ENCODE measurements at places on chromosomes 6 and 20. TPM values are rescaled to one million over a fixed set of nuclear protein-coding genes. Genes with fewer than 3 reads are reported as not detected.
A peak's percentile ranks its signal among the peaks of the same experiment; 100 is the strongest.

Gene FOXP4
- 91.0 TPM for total RNA-seq

- no peaks in the 10 kb centered on the region for H3K36me3 ChIP-seq
- H3K27ac ChIP-seq = no peak overlapping the region
Measured at GRCh38 chr20:64149809-64150560, 14.3 kb upstream of the MYT1 start.

DNA sequence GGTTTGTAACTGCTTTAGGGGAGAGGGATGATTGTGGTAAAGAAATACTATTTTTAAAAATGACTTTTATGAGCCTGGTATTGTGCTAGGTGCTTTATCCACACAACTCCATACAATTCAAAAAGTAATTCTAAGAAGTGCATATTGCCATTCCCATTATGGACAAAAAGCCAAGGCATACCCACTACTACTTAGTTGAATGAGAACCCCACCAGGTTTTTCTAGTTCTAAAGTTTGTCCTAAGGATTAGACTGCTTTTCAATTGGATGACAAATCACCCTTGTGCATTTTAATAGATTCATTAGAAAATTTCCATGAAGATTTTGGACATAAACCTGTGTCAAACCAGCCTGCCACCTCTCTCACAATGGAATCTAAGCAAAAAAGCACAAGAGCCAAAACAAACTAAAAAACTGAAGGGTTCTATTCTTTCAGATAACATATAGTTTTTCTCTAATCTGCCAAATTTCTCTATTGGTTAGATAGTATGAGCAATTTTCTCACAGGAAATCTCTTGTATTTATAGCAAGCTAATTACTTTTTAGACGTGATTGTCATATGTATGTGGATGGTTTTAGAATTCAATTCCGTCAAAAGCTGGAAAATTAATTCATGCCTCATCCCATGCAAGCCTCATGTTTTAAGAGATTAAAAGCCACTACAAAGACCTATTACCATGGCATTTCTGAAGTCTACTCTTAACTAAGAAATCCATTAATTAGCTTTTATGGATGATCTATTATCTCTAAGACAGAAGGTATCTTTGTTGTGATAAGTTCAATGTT is 325.5 kb downstream of the RNGTT start:
- H3K27me3 ChIP-seq = no peaks in the 10 kb centered on the region
- H3K4me3 ChIP-seq = no peak overlapping the region
- H3K4me1 ChIP-seq = peaks cover 16% of the 10 kb centered on the region
- no peaks in the 10 kb centered on the region for H3K36me3 ChIP-seq
- DNase-seq = no peak

Gene BACH2
- 34.1 TPM for total RNA-seq

Gene ADGRF1
- 1.6 TPM for total RNA-seq

DNA sequence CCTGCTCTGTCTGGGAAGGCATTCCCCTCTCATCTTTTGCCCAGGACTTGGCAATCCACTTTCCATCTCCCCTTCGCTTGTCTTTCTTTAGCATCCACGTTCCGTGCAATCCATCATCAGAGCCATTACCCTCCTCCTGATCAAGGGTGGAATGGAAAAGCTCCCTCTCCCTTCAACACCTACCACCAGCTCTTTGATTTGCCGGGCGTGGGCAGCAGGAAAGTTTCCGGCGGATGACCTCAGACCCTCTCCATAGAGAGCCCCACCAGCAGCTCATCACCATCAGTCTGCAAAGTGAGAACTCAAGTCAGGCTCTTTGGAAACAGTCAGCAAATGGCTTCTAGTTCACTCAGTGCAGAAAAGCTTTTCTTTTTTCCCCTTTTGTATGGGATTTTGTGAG is 76.2 kb downstream of the TSHZ2 start:
- DNase-seq = no peak
- no peaks in the 10 kb centered on the region for H3K27me3 ChIP-seq
- H3K4me3 ChIP-seq = peak overlapping the region; percentile 30
- H3K36me3 ChIP-seq = peaks cover 10% of the 10 kb centered on the region

- H3K4me1 ChIP-seq = peaks cover 11% of the 10 kb centered on the region
- no peak overlapping the region for H3K4me3 ChIP-seq
- H3K27me3 ChIP-seq = no peaks in the 10 kb centered on the region
- peaks cover 21% of the 10 kb centered on the region for H3K36me3 ChIP-seq
Measured at GRCh38 chr20:20497242-20497978, 129.5 kb downstream of the INSM1 start.

DNA sequence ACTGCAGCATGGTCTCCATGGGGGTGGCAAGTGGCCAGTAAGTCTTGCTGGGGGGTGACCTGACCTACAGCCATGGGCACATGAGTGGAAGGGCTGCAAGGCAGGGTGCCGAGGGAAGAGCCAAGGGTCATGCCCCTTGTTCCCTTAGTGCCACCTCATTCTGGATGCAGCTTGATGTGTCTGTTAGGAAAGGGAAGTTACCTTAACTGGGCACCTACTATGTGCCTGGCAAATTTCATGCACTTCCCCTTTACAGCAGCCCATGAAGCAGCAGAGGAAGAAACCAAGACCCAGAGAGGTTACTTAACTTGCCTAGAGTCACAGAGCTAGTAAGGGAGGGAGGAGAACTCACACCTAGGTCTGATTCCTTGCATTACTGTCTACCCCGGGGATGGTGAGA is 174.0 kb downstream of the MRPL14 start:
- DNase-seq = no peak
- H3K4me3 ChIP-seq = no peak overlapping the region
- peaks cover 2% of the 10 kb centered on the region for H3K36me3 ChIP-seq
- H3K4me1 ChIP-seq = peaks cover 4% of the 10 kb centered on the region
- H3K27ac ChIP-seq = no peak overlapping the region
- peaks cover 2% of the 10 kb centered on the region for H3K27me3 ChIP-seq

Gene DNAAF9
- 20.2 TPM for total RNA-seq

- H3K36me3 ChIP-seq = no peaks in the 10 kb centered on the region
- H3K4me1 ChIP-seq = no peaks in the 10 kb centered on the region
- H3K27ac ChIP-seq = no peak overlapping the region
- DNase-seq = no peak
- H3K4me3 ChIP-seq = no peak overlapping the region
- H3K27me3 ChIP-seq = peaks cover 46% of the 10 kb centered on the region
Measured at GRCh38 chr20:61765081-61765870, 300.4 kb downstream of the TAF4 start.

GRCh38 chr6:95227351-95227750 is 350.0 kb upstream of the MANEA start:
- H3K4me1 ChIP-seq = peaks cover 5% of the 10 kb centered on the region
- H3K4me3 ChIP-seq = no peak overlapping the region
- no peaks in the 10 kb centered on the region for H3K27me3 ChIP-seq
- no peaks in the 10 kb centered on the region for H3K36me3 ChIP-seq
- no peak for DNase-seq

DNA sequence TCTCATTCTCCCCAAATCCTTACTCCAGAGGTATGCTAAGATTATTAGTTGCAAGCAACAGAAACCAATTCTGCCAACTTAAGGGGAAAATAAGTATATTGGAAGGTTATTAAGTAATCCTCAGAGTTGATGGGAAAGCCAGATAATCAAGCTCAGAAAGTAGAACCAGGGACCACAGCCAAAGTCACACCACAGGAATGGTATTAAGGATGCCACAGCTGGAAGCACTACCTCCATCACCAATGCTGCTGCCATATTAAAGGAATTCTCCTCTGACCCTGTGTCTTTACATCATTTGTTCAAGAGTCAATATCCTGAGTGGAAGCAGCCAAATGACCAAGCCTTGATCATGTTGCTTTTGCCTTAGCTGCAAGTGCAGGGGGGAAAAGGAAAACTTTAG is 9.9 kb downstream of the PROCR start:
- DNase-seq = no peak
- H3K27me3 ChIP-seq = no peaks in the 10 kb centered on the region
- H3K4me3 ChIP-seq = no peak overlapping the region
- peaks cover 3% of the 10 kb centered on the region for H3K36me3 ChIP-seq
- H3K4me1 ChIP-seq = no peaks in the 10 kb centered on the region

Measured in mesothelial cell of epicardium (in vitro differentiated cells).